A673 (cell line): ENCODE measurements at places on chromosomes 3 and 15. TPM values are rescaled to one million over a fixed set of nuclear protein-coding genes. Genes with fewer than 3 reads are reported as not detected.

MON1A gene
- 7.5 and 7.7 TPM in 2 replicates for total RNA-seq

RBP2 gene
- not detected in 2 replicates for total RNA-seq

- DNase-seq: peak; percentile 25
- peak overlapping the region; percentile 42 for H3K27ac ChIP-seq
- H3K36me3 ChIP-seq: peaks cover 23% of the 10 kb centered on the region
- no peaks in the 10 kb centered on the region for H3K27me3 ChIP-seq
- peaks cover 19% of the 10 kb centered on the region for H3K4me1 ChIP-seq
These were observed 21.4 kb downstream of the CALML4 start for GRCh38 chr15:68183616-68184315.

SLC2A2 gene
- total RNA-seq: not detected in 2 replicates

CCDC13 gene
- 0.55 TPM in 1 of 2 replicates, not detected in the other for total RNA-seq

DNA sequence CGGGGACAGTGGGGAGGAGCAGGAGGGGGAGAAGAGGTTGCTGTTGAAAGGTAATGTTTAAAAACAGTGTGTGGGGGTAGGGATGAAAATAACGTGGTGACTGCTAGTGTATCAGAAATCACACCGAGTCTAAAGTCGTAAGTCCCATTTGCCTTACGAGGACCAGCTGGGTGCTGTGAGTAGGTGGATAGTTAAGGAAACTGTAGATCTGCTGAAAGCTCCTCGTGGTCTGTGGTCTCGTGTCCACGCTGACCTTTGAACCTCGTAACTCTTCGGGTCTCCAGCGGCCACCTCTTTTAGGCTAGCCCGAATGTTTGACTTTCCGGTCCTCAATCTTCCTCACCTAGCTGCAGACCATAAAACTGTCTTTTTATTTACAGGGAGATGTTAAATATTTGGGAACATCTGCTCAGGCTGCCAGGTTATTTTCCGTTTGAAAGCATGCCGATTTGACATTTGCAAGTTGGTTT lies 29.3 kb upstream of the ST3GAL6 start:
- DNase-seq: peak; percentile 10
- no peaks in the 10 kb centered on the region for H3K4me1 ChIP-seq
- no peaks in the 10 kb centered on the region for H3K27me3 ChIP-seq
- H3K27ac ChIP-seq: no peak overlapping the region

GRCh38 chr3:9293076-9293475 lies 43.6 kb upstream of the SRGAP3 start:
- H3K36me3 ChIP-seq: no peaks in the 10 kb centered on the region
- no peak for DNase-seq
- H3K4me3 ChIP-seq: no peak overlapping the region
- H3K27me3 ChIP-seq: peaks cover 20% of the 10 kb centered on the region
- H3K27ac ChIP-seq: no peak overlapping the region

- H3K4me3 ChIP-seq: no peak overlapping the region
- H3K27ac ChIP-seq: no peak overlapping the region
- no peaks in the 10 kb centered on the region for H3K27me3 ChIP-seq
These were observed 3.1 kb downstream of the CLEC3B start for GRCh38 chr3:45029216-45029615.

GRCh38 chr15:39499681-39500080 lies 81.2 kb upstream of the THBS1 start:
- H3K27ac ChIP-seq: no peak overlapping the region
- no peaks in the 10 kb centered on the region for H3K4me1 ChIP-seq
- peaks cover 27% of the 10 kb centered on the region for H3K27me3 ChIP-seq
- DNase-seq: no peak
- no peak overlapping the region for H3K4me3 ChIP-seq
- H3K36me3 ChIP-seq: no peaks in the 10 kb centered on the region

- no peaks in the 10 kb centered on the region for H3K27me3 ChIP-seq
- peaks cover 7% of the 10 kb centered on the region for H3K4me1 ChIP-seq
- no peak overlapping the region for H3K4me3 ChIP-seq
- H3K27ac ChIP-seq: no peak overlapping the region
- H3K36me3 ChIP-seq: no peaks in the 10 kb centered on the region
These were observed 53.6 kb downstream of the RHCG start for GRCh38 chr15:89442671-89443307.

DNA sequence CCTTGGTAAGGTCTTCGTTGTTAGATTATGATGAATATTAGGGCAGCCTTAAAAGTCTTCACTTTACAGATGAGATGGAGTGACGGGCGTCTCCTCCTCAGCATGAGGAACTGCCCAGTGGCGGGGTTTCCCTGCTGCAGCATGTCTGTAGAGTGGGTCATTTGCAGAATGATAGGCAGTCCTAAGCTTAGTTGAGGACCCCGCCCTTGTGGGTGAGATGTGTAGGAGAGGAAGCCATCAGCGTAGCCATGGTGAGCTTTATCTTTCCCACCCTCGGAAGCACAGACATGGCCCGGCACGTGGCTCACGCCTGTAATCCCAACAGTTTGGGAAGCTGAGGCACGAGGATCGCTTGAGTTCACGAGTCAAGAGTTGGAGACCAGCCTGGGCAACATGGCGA lies 877 bp downstream of the NIT2 start:
- H3K36me3 ChIP-seq: peaks cover 7% of the 10 kb centered on the region
- H3K27me3 ChIP-seq: no peaks in the 10 kb centered on the region
- H3K4me3 ChIP-seq: peak overlapping the region; percentile 78
- no peak overlapping the region for H3K27ac ChIP-seq

GRIP2 gene
- total RNA-seq: 0.43 and 0.76 TPM in 2 replicates

LXN gene
- 3.5 and 4.5 TPM in 2 replicates for total RNA-seq

GRCh38 chr3:33096093-33096868 lies 665 bp downstream of the GLB1 start:
- no peaks in the 10 kb centered on the region for H3K36me3 ChIP-seq
- no peaks in the 10 kb centered on the region for H3K27me3 ChIP-seq
- peak; percentile 47 for DNase-seq
- H3K27ac ChIP-seq: peak overlapping the region; percentile 93
- H3K4me1 ChIP-seq: peaks cover 9% of the 10 kb centered on the region
- H3K4me3 ChIP-seq: peak overlapping the region; percentile 94

GRCh38 chr15:66943456-66944095 lies 121.8 kb upstream of the SMAD3 start:
- H3K4me1 ChIP-seq: no peaks in the 10 kb centered on the region
- no peak overlapping the region for H3K4me3 ChIP-seq
- no peaks in the 10 kb centered on the region for H3K27me3 ChIP-seq
- no peak overlapping the region for H3K27ac ChIP-seq
- H3K36me3 ChIP-seq: no peaks in the 10 kb centered on the region

GRCh38 chr3:165895919-165896318 lies 58.7 kb upstream of the BCHE start:
- no peaks in the 10 kb centered on the region for H3K4me1 ChIP-seq
- no peak overlapping the region for H3K27ac ChIP-seq
- H3K36me3 ChIP-seq: no peaks in the 10 kb centered on the region
- no peaks in the 10 kb centered on the region for H3K27me3 ChIP-seq

DNA sequence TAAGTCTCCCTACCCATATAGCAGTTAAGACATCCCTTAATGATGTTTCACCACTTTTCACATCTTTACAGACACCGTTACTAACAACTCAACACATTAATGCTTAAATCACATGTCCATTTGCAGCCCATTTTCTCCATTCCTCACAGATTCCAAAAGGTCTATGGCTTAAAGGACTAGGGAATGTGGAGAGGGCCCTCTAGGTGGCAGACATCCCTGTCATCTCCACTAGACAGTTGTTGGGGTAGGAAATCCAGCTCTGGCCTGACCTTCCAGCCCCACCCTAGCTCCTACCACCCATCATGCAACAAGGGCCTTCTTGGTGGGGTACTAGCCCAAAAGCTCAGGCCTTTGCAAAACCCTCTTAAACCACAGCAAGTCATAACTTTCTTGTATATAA lies 25.2 kb downstream of the CPEB1 start:
- H3K4me1 ChIP-seq: no peaks in the 10 kb centered on the region
- H3K27me3 ChIP-seq: peaks cover 6% of the 10 kb centered on the region
- H3K36me3 ChIP-seq: no peaks in the 10 kb centered on the region

DNA sequence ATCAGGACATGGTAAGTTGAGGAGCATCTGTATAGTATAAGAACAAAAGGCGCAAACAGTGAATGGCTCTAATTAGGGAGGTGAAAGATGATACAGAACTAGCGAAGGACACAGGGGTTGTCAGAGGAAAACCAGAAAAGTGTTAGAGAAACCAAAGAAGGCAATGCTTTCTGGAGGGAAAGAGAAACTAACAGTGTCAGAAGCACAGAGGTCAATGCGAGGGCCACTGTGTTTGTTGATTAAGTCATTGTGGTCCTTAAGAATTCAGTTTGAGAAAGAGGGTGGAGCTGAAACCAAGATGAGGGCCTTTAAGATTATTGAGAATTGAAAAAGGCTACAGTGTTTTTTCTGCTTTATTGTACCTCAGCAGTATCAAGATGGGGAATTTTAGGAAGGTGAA lies 28.8 kb downstream of the ATG7 start:
- H3K36me3 ChIP-seq: no peaks in the 10 kb centered on the region
- no peak overlapping the region for H3K4me3 ChIP-seq
- H3K27me3 ChIP-seq: no peaks in the 10 kb centered on the region

- no peaks in the 10 kb centered on the region for H3K4me1 ChIP-seq
- no peak overlapping the region for H3K27ac ChIP-seq
These were observed 284.2 kb upstream of the ATP11B start for GRCh38 chr3:182508919-182509711.

GOLGA8G gene
- not detected in 2 replicates for total RNA-seq

GOLGA6D gene
- 0.13 TPM in 1 of 2 replicates, not detected in the other for total RNA-seq

ALDH1L1 gene
- total RNA-seq: 16.9 and 17.1 TPM in 2 replicates

GRCh38 chr3:81579744-81580143 lies 181.7 kb downstream of the GBE1 start:
- no peak overlapping the region for H3K27ac ChIP-seq
- H3K27me3 ChIP-seq: no peaks in the 10 kb centered on the region
- H3K36me3 ChIP-seq: no peaks in the 10 kb centered on the region
- H3K4me3 ChIP-seq: no peak overlapping the region
- H3K4me1 ChIP-seq: no peaks in the 10 kb centered on the region

SSUH2 gene
- 2.5 and 3.6 TPM in 2 replicates for total RNA-seq

DNA sequence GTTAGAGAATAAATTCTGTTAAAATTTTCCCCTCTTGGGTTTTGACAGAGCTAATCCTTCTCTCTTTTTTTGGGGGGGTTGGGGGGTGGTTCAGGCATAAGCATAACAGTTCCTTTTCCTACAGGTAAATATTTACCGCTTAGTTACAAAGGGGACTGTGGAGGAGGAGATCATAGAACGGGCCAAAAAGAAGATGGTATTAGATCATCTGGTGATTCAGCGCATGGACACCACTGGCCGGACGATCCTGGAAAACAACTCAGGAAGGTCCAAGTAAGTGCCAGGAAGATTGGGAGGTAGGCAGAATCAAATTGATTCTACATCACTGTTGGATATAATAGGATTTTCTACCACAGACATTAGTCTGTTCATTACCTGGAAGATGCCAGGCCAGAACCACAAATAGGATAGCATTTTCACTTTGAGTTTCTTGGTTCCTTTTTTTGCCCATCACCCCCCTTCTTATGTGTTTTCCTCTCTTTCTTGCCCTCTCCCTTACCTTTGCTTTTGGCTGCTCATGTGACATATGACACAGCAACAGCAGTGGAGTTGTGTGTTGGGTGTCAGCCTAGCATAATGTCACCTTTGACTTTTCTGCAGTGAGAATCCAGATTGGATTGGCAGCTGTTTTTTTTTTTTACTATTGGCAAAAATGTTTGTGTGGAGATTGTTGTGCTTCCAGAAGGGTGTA lies 79.0 kb downstream of the CHD2 start:
- H3K27ac ChIP-seq: no peak overlapping the region
- H3K27me3 ChIP-seq: no peaks in the 10 kb centered on the region
- no peak for DNase-seq

GALNT15 gene
- not detected in 2 replicates for total RNA-seq

DNA sequence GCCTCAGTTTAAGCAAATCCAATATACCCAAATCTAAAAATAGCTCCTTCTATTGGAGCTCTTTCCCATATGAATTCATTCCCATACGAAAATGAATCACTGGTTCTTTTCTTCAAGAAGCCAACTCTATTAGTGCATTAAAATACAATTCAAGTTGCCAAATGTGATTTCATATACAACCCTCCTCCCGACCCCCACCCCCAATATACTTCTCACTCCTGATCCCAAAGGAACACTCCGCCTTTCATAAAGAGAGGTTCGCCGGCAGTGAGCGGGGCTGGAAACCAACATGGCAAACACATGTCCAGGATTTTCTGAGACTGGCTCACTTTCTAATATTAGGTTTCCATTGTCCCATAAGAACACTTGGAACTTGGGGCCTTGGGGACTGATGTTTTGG lies 48.5 kb downstream of the MAGEF1 start:
- H3K27me3 ChIP-seq: peaks cover 3% of the 10 kb centered on the region
- no peaks in the 10 kb centered on the region for H3K36me3 ChIP-seq
- no peak overlapping the region for H3K27ac ChIP-seq
- H3K4me3 ChIP-seq: no peak overlapping the region
- no peak for DNase-seq

DNA sequence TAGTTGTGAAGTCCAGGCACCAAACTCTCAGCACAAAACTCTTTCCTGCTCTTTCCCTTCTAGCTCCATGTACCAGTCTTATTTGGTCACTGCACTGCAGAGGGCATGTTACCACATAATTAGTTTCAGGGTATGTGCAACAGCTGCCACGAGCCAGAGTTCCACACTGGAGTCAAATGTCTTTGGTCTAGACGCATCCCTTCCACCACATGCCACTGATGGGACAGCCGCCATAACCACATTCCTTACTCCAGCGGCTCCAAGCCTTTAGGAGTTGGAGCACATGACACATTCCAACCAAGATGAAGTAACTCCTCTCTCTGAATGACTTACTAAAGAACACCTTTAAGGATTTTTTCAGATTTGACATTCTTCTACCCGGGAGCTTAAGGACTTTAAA lies 153.4 kb downstream of the ERC2 start:
- DNase-seq: no peak
- H3K4me3 ChIP-seq: no peak overlapping the region
- no peaks in the 10 kb centered on the region for H3K36me3 ChIP-seq
- no peak overlapping the region for H3K27ac ChIP-seq

- H3K36me3 ChIP-seq: no peaks in the 10 kb centered on the region
- H3K27ac ChIP-seq: no peak overlapping the region
- no peaks in the 10 kb centered on the region for H3K27me3 ChIP-seq
- no peak for DNase-seq
- H3K4me1 ChIP-seq: no peaks in the 10 kb centered on the region
These were observed 40.1 kb upstream of the NR2C2 start for GRCh38 chr3:14907043-14907966.
